ENCODE measurements at places on chromosomes 16 and 17.

DNA sequence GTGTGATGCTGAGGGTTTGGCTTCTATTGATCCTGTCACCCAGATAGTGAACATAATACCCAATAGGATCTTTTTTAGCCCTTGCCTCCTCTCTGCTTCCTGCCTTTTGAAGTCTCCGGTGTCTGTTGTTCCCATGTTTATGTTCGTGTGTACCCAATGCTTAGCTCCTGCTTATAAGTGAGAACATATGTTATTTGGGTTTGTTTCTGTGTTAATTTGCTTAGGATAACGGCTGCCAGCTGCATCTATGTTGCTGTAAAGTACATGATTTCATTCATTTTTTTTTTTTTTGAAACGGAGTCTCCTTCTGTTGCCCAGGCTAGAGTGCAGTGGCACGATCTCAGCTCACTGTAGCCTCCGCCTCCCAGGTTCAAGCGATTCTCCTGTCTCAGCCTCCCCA is 23.0 kb downstream of the DUS2 start:
- peak; percentile 88 for DNase-seq

DNA sequence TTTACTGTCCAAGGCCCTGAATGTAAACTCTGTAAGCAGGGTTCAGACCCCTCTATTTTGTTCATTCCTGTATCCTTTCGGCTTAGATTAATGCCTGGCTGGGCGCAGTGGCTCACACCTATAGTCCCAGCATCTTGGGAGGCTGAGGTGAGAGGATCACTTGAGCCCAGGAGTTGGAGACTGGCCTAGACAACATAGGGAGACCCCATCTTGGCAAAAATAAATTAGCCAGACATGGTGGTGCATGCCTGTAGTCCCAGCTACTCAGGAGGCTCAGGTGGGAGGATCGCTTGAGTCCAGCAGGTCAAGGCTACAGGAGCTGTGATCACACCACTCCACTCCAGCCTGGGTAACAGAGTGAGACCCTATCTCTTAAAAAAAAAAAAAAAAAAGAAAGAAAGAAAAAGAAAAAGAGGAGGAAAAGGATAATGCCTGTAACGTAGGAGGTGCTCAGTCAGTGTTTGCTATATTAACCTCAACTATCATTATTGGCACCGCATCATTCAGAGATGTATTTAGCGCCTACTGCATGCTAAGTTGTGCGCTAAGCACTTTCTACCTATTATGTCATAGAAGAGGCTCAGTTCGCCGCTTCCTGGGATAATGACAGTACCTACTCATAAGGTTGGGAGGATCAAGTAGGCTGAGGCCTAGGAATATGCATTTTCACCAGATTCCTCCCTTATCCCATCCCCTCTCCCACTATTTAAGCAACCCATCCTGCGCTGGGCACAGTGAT is 5.0 kb downstream of the SOCS1 start:
- DNase-seq: no peak

DNA sequence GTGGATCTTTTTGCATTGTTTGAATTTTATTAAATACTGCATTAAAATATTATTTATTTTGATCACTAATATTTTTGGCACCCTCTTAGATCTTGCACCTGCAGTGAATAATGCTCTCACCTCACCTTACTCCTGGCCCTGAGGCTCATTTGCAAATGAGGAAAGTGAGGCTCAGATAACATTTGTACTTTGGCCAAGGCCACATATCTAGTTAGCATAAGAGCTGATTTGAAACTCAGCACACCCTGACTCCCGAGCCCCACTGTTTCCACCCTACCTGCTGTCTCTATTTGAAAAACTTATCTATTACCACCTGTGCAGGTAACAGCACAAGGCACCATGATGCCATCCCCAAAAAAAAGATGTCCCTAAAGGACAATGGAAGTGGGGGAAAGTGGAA is 358.7 kb upstream of the MAF start:
- DNase-seq: no peak

GRCh38 chr17:36602924-36603384 is 1.6 kb downstream of the MRM1 start:
- peak; percentile 63 for DNase-seq

DNA sequence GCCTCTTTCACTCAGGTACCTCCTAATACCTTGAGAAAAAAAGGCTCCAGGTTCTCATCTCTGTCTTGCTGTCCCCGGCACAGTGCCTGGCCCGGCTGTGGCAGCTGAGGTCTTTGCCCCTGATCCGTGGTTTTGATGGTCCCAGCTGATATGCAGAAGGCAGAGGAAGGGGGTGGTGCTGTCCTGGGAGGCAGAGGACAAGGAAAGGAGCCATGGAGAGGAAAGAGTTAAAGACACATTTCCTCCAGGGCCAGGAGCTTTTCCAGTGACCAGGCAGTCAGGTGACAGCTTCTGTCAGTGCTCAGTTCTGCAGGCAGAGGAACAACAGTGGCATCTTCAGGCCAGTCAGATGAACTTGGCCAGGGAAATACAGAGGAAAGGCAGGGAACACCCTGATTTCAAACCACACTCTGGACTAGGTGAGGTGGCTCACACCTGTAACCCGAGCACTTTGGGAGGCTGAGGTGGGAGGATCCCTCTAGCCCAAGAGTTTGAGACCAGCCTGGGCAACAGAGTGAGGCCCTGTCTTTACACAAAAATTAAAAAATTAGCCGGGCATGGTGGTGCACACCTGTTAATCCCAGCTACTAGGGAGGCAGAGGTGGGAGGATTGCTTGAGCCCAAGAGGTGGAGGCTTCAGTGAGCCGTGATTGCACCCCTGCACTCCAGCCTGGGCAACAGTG is 3.3 kb upstream of the COG1 start:
- DNase-seq: peak; percentile 41

DNA sequence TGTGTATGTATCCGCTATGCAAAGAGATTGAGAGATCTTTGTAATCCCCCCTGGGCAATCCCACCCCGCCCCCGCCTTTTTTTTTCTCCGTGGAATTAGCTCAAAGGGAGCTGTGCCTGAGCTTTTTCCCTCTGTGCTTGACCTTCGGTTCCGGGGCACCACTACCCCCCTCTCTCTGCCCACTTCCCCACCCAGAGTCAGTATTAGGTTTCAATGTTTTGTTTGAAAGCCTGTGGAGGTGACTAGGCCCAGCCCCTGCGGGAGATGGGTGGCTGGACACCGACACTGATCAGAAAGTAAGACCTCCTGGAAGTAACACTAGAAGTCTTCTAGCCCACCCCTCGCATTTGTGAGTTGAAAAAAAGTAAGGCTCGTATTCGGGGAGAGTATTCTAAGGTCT is 7.0 kb downstream of the CBLN1 start:
- DNase-seq: no peak

DNA sequence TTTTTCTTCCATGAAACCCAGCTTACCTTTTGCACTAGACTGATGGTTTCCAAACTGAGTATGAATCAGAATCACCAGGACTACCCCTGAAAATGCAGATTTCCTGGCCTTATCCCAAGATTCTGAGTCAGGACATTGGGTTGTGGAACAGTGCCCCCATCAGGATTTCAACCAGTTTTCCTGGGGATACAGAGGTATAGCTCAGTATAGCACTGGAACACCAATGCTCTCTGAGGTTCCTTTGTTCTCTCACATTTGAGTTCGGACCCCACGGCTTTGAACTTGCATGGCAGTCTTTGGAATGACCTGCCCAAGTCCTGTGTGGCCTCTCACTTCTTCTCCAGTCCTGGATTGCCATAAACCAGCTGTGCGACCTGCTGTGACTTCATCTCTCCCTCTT is 12.8 kb upstream of the CCL8 start:
- DNase-seq: no peak

- no peak for DNase-seq
Measured at GRCh38 chr17:64245218-64246145, 17.6 kb downstream of the TEX2 start.

DNA sequence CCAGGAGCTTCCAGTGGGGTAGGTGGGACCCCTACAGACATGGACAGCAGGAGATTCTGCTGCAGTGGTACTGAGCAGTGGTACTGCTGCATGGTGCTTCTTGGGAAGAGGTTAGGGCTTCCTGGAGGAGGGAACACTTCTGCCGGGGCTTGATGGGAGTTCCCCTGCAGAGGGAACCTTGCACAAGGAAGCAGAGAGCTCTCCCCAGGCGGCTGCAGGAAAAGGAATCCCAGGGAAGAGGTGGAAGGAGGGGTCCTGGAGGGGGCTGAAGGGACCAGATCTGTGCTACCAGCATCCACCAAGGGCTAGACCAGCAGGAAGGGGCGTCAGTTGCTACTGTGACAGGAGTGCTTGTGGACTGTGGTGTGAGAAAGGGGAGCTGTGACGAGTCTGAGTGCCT is 10.6 kb downstream of the RIPOR1 start:
- DNase-seq: no peak

- no peak for DNase-seq
Measured at GRCh38 chr16:67922740-67923139, 8.9 kb downstream of the CTRL start.

DNA sequence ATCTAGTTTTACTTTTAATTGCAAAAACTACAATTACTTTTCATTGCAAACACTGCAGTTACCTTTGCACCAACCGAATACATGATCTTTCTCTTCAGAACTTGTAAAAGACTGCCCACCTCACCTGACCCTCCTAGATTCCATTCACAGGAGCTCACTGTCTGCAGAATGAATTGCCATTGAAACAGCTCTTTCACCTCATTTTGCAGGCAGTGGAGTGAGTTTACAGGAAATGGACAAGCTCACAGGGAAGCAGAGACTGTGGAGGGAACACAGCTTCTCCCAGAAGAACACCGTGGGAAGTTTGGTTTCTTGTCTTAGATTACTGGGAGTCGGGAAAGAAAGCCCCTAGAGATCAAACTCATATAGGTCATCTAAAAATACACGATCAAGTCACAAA is 439.7 kb upstream of the RBFOX1 start:
- no peak for DNase-seq

GRCh38 chr16:85731179-85731578 is 19.7 kb downstream of the C16orf74 start:
- no peak for DNase-seq

- DNase-seq: no peak
Measured at GRCh38 chr17:70375813-70376770, 206.8 kb downstream of the KCNJ2 start.

GRCh38 chr17:42313773-42314566 is 25.7 kb downstream of the STAT5A start:
- DNase-seq: no peak

DNA sequence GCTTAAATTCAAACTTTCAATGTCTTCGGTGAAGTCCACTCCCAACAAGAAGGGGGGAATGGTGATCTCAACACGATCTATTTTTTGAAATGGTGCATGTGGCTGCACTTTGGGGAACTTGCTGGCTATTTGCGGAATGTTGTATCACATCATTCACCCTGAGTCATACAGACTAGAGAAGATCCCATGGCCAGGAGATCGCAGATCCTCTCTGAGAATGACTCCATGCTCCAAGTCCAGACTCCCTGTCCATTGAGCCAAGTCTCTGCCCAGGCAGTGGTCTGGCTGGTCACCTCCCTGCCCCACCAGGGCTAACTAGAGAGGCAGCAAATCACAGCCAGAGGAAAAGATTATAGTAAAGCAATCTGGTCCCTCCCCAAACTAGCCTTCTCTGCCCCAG is 120.6 kb downstream of the XYLT1 start:
- DNase-seq: no peak

DNA sequence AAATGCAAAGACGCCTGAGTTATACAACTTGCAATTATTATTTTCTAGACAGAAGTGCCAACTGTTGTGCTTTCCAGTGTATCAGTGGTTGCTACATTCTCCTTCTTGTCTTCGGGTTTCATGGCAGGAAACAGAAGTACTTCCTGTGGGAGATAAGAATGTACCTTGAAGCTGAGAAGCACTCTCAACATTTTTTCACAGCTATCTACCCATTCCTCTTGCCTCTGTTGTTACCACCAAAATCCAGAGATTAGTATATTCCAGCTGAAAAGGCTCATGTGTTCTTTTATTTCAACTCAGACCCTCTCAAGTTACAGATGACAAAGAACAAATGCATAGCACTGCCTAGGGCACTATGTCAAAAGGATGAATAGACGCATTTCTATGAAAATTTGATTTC is 4.8 kb upstream of the ADAT1 start:
- DNase-seq: no peak

DNA sequence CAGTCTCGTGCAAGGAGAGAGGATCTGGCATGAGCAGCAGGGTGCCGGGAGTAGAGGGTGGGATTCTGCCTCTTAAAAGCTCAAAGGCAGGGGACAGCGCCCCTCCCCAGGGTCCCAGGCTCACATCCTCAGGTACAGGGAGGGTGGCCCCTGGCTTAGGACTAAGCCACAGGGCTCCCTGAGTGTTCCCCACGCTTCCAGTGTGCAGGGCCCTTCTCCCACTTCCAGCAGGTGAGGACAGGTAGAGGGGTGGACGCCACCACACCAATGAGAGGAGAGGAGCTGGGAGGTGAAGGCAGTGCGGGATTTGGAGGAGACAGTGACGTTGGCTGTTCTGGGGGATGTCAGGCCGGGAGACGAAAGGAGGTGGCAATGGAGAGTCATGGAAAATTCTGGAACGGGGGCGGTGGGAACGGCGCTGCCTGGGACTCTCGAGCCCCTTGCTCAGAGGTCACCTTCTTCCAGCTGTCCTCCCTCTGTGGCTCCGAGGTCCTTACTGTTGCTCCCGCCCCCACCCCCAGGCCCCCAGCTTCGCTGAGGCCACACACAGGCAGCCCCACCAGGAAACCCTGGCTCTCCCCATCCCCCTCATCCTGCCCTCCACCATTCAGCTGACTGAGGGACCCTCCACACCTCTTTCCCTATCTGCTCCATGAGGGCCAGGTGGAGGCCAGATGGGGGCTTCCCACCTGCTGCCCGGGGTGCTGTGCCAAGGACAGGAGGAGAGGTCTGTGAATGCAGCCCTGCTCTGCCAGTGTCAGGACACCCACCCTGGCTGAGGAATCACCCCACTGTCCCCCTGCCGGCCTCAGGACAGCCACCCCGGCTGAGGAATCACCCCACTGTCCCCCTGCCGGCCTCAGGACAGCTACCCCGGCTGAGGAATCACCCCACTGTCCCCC is 57.7 kb upstream of the ACSF3 start:
- DNase-seq: no peak

DNA sequence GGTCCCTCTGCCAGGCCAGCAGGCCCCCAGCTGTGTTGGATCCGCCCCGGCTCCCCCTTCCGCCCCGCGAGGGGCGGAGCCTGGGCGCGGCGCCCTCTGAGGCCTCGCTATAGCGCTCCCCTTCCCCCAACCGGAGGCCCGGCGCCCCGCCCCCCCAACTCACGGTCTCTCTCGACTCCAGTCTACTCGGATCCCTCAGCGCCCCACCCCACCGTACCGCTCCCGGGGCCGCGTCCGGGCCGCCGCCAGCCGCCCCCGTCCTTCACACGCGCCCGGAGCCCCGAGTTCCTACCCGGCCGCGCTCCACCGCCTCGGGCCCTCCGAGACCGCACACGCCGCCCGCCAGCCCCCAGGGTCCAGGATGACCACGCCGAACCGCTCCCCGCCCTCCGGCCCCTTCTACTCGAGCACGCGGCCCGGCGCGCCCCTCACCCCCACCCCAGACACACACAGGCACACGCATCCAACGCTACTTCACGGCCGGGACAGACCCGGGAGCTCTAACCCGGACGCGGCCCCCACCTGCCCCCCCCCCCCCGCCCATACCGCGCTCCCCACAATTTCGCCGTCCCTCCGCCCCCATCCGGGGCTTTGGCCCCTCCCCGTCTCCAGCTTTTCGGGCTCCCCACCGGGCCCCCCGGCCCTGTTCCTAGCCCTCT is 1.4 kb downstream of the PHF23 start:
- DNase-seq: peak; percentile 9

Data from NCI-H1694 (cell line).